NCI-H1694 treated with DMSO at 0.1 percent for 48 hours (cell line): ENCODE measurements at places on chromosomes 3 and 15.

DNA sequence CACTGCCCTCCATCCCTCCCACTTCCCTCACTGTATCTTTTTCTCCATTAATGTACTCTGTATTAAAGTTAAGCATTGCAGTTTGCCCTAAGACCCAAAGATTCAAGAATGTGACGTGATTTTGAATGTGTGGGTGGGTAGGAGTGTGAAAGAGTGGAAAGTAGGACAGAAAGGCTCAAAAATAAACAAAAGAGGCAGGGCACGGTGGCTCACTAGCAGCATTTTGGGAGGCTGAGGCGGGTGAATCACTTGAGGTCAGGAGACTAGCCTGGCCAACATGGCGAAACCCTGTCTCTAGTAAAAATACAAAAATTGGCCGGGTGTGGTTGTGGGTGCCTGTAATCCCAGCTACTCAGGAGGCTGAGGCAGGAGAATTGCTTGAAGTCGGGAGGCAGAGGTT lies 18.4 kb downstream of the TFRC start:
- no peak for DNase-seq

DNA sequence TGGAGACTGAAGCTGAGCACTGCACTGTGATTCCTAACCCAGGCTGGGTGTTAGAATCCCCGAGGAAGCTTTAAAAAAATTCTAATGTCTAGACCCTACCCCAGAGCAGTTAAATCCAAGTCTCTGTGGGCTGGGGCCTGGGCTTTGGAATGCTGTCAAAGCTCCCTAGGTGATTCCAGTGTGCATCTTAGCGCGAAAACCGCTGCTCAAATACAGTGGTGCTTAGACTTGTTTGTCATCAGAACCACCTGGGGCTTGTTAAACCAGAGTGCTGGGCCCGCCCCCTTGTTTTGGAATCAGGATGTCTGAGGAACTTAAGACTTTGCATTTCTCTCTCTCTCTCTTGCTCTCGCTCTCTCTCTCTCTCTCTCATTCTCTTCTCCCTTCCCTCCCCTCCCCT lies 20.7 kb downstream of the RHCG start:
- no peak for DNase-seq

DNA sequence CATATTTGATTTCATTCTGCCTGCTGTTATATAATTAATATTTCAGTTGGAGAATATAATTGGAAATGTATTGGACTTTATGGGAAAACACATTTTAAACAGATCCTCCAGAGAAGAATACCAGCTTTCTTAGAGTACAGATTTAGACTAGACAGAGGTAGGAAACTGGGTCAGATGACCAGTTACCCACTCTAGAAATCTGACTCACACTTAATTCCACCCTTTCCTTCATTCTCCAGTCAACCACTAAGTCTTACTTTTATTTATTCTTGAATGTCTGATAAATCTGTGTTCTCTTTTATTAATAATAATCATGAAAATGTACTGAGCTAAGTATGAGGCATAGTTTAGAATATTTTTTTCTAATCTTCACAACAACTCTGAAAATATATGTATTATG lies 110.7 kb downstream of the LRRC49 start:
- DNase-seq: no peak

- DNase-seq: peak; percentile 4
Measured at GRCh38 chr15:54803134-54803808, 393.5 kb downstream of the RSL24D1 start.

GRCh38 chr3:178880274-178880673 lies 191.3 kb downstream of the ZMAT3 start:
- DNase-seq: no peak

GRCh38 chr15:83905556-83906273 lies 251.8 kb downstream of the ADAMTSL3 start:
- DNase-seq: no peak

- DNase-seq: no peak
Measured at GRCh38 chr15:31193291-31193690, 91.8 kb upstream of the TRPM1 start.

DNA sequence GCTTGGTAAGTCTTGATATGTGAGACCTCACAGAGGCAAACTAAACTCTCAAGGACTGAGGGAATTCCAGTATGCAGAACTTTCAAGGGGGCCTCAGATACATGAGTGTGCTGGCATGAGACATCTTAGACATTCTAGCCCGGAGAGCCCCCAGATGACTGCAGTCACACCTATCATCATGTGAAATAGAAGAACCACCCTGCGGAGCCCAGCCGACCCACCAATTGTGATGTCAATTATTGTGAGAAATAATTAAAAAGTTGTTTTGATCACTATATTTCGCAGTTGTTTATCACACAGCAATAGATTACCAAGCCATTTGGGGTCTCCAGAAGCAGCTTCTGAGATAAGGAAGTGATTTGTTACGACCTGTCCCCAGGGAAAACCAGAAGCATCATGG lies 55.3 kb upstream of the CD47 start:
- DNase-seq: no peak

- DNase-seq: no peak
Measured at GRCh38 chr3:154844863-154845262, 235.3 kb upstream of the MME start.

GRCh38 chr15:52117549-52117948 lies 5.0 kb upstream of the BCL2L10 start:
- no peak for DNase-seq

GRCh38 chr15:63532307-63532744 lies 27.9 kb downstream of the USP3 start:
- DNase-seq: no peak

DNA sequence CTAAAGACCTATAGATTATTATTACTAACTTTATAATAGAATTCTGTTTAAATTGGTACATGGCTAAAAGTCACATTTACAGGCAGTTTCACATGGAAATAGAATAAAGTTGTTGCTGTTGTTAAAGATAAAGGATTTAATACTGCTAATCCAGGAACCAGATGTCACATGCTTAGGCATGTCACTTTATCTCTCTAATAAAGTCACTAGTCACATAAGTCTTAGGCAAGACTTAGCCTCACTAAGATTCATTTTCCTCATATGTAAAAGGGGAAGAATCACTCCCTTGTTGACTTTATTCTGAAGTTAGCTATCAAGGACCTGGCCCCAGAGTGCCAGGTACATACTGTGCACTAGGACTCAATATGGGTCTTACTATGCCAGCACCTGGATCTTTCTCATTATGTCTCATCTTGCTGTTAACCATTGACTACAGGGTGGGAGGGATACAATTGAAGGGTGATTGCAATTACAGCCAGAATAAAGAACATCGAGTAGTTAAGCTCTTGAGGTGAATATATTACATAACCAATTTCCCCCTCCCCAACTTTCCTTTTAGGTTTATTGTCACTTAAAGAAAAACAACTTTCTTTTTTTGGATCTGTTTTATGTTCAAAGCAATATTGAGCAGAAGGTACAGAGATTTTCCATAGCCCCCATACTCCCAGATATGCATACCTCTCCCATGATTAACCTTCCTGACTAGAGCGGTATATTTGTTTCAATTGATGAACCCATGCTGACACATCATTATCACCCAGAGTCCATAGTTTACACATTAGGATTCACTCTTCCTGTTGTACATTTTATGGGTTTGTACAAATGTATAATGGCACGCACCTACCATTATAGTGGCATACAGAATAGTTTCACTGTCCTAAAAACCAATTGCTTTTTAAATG lies 36.6 kb downstream of the LNP1 start:
- DNase-seq: no peak

DNA sequence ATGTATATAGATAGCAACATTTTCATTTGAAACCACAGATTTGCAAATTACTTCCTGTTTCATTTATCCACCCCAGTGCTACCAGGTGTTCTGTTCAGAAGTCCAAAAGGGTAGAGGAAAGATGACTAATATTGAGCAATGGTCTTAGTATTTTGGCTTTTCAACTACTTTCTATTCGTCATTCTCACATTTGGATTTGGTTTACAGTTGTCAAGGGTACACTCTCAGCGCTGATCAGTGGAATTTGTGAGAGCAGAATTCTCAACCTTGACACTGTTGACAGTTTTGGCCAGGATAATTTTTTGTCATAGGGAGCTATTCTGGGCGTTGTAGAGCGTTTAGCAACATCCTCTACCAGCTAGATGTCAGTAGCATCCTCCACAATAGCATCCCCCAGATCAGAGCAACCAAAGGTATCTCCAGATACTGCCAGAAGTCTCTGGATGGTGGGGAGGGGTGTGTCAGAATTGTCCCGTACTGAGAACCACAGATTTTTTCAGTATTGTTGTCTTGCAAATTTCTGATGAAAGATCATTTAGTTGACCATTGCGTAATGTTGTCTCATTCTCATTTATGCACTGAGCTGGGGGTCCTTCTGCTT lies 4.2 kb downstream of the HMCES start:
- DNase-seq: no peak
